CD4-positive, alpha-beta T cell treated with Interleukin-17A for 4 hours (primary cell): ENCODE measurements at places on chromosomes 5 and 9.

DNA sequence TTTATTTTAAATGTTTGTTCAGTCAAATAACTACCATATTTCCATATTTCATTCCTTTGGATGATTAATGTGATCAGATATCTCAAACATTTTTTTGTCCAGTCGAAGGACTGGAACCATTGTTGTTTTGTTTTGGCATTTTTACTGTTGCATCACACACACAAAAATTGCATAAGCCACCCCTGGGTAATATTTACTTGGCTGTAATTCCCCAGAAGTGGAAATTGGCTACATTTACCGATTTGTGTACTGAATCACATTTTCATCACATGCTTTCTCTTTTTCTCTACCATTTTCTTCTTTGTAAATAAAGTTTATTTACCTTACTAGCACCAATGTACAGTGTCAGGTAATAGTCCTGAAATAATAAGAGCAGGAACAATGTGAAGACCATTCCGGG lies 1729.7 kb upstream of the WWC1 start:
- DNase-seq: no peak

DNA sequence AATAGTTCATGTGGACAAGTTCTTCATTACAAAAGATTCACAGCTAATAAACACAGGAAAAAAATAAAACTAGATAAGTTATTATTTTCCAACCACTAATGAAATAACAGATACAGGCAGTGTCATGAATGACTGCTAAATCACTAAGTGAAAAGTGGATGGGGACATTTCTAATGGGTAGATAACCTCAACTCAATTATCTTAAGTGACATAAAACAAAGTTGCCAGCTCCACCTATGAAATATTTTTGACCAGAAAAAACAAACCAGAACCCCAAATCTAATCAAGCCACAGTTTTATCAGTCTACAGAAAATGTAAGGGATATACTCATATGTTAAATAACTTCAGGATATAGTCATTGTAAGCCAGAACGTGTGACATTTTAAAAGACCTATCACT lies 74.4 kb downstream of the AGTPBP1 start:
- no peak for DNase-seq

DNA sequence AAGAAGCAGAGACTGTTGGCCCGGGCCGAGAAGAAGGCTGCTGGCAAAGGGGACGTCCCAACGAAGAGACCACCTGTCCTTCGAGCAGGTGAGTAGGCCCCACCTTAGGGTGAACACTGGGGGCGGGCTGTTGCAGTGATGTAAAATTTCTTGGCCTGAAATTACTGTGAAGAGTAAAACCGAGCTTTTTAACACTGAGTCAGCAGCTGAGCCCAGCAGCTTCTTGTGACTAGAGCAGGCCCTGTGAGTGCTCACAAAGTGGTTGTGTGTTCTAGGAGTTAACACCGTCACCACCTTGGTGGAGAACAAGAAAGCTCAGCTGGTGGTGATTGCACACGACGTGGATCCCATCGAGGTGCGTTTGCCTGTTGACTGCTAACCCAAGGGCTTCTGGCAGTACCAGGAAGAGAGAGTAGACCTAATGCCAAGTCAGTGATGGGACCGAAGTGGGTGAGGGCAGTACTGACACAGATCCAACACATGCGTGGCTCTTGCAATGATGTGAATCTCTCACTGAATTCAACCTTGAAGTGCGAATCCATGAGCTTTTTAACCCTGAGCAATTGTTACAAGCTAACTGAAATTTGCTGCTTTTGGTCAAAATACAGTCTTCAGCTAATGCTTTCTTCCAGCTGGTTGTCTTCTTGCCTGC lies 2.1 kb downstream of the RPL7A start:
- no peak for DNase-seq

DNA sequence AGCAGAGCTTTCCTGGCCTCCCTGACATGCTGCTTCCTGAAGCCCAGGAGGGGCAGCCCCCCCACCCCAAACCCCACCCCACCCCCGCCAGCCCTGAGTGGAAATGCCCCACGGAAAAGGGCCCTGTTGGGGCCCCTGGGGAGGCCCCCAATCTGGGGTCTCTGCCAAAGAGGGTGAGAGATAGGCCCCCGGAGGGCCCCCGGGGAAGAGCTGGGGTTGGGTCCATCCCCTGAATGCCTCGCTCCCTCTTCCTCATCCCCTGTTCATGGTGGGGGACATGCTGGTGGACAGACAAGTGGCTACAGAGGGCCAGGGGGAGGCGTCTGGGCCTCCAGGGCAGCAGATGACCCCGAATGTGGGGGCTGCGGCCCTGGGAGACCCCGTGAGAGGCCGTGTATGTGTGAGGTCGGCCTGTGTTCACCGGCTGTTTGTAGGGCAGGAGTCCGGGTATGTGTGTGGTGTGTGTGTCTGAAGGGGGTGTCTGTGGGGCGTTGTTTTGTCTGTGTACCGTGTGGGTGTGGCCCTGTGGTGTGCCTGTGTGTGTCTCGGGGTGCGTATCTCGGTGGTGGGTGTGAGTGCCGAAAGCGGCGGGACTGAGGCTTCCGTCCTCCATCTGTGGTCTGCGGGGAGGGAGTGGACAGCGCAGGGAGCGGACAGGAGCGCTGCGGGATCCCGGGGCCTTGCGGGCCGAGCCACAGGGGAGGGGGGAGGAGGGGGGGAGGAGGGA lies 11.3 kb downstream of the C9orf50 start:
- DNase-seq: peak; percentile 87

DNA sequence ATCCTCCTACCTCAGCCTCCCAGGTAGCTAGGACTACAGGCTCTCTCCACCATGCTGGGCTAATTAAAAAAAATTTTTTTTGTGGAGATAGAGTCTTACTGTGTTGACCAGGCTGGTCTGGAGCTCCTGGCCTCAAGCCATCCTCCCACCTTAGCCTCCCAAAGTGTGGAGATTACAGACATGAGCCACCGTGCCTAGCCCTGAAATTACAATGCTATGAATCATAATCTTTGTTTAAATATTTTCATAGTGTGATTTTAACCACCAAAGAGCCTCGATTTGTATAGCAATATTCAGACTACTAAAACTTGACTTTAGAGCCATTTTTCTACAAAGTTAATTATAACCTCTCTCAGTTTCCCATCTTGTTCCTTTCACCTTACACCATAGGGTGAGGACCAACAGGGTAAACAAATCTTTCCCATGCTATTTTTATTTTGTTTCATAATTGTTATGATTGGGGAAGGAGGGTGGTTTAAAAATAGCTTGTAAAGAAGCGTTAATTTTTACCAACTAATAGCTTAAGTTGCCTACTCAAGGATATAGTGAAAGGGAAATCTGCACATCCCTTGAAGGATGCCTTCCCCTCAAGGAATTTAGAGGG lies 32.7 kb downstream of the UBE2D2 start:
- no peak for DNase-seq

DNA sequence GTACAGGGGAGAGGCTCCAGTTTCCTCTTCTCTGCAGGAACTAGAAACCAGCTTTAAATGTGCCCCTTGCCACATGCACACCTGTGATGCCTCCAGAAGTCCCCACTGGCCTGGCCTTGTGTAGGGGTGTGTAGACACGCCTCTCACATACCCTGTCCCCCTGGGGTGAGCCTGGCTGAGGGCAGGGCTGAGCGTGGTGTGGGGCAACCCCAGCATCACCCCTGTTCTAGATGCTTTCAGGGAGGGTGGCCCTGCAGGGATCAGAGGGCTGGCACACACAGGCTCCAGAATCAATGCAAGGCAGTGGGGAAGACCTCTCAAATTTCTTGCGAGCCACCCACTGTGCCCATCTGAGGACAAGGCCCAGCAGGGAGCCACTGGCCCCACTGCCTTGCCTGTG lies 54.7 kb downstream of the NXNL2 start:
- DNase-seq: no peak

- peak; percentile 20 for DNase-seq
Measured at GRCh38 chr5:132012371-132013005, 1.0 kb upstream of the ACSL6 start.

- DNase-seq: no peak
Measured at GRCh38 chr9:89386797-89387196, 68.5 kb downstream of the SECISBP2 start.

DNA sequence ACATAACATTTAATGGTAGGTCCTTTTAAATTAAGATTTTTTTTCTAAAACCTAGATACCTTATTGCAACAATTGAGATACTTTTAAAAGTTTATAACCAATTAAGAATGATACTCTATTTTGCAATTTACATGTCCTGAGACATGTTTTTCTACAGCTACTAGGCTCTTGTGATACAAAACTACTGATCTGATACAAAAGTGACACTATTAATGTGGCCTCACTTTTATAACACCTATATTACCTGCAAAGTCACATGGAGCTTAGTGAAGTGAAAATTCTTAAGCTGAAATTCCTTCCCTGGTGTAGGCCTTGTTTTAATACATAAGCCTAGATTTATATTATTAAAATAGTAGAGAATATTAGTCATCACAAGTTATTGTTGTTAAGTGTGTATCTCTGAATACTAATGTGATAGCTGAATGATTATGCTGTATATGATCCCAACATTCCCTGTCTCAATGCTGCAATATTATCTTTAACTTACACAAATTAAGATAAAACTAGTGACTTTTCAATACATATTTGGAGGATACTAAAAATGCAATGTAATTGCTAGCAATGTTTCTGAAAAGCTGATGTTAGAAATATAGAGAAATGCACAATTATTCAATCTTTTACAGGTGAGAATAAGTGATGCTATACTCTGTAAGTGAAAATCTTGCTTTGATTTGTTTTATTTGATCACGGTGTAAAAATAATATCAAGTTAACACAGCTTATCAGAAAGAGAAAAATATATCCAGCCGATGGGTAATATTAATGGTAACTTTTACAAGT lies 2.6 kb downstream of the NFIB start:
- DNase-seq: no peak

DNA sequence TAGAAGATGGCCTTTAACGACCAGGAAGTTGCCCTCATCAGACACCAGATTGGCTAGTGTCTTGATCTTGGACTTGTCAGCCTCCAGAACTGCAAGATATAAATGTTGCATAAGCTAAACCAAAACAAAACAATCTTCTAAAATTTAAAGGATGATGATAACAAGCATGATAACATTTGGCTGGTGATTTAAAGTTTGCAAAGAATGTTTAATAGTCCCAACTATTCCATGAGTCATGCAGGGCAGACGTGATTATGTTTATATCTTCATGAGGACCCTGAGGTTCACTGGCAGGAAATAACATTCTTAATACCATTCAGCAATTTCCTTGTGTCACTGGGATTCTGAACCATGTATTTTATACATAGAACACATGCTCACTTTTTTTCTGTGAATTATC lies 319.8 kb downstream of the HCN1 start:
- DNase-seq: no peak

DNA sequence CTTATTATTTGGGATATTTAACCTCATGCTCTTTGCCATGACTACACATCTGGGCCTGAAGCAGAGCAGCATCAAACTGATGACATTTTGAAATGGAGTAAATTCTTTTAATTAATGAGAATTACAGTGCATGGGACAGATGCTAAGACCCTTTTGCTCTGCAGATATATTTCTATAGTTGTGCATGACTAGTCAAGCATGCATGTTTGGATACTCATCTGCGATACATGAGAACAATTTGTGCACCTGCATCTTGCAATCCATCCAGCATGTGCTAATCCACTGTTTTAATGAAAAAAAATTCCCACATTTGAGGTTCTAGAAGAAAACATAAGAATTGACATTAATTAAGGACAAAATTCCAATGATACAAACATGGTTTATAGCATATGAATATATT lies 1047.6 kb upstream of the ACO1 start:
- no peak for DNase-seq

DNA sequence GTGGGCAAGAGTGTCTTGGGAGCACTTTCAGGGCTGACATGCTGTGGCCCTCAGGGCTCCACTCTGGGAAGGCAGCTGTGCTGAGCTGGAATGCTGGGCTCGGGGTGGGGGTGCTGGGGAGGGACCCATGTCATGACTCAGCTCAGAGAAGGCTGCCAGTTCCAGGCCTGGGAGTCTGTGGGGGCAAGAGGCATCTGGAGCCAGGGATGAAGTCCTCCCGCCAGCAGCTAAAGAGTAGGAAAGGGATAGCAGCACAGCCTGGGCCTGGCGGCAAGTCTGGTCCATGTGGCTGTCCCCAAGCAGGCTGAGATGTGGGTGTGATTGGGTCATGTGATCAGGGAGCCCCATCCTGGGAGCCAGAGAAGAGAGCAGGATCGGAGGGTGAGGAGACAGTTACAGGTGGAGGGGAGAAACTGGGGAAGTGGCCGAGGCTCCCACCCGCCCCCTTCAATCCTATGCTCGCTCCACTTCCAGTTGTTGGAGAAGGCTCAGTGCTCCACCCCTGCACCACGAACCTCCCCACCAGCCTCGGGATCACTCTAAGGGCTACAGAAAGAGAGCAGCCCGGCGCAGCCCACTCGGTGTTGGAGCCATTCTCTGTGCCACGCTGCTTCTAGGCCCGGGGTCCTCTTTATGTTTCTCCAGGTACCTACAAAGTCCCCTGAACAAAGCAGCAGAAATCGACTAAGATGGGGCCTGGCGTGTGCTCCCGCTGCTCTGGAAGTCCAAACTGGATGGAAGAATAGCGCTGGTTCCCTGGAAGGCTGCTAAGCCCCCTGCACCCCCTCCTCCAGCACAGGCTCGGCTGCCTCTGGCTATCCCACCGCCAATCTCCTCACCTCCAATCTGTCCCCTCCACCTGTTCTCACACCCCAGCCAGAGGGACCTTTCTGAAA lies 12.0 kb downstream of the PDGFRB start:
- no peak for DNase-seq

- no peak for DNase-seq
Measured at GRCh38 chr9:87543251-87543650, 45.6 kb downstream of the DAPK1 start.

GRCh38 chr5:19886123-19886917 lies 101.7 kb downstream of the CDH18 start:
- DNase-seq: no peak

DNA sequence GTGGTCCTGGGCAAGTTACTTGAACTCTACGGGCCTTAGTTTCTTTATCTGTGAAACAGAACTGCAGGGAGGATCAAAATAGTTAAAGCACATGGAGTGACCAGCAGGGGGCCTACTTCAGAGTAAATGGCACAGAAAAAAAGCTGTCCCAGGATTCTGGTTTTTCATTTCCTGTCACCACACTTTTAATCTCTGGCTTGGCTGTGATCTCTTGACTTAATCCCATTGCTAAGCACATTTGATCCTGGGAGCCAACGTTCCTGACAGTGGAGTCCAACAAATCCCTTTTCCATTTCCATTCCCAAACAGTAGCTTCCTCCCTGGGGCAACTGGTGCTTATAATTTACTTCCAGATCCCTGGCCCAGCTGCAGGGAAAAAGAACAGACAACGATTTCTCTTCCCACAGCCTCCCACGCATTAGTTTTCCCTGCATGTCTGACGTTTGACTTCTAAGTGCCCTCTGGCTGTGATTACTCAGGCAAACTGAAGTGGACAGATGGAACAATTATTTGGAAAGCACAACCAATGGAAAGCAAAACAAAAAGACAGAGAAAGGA lies 136.5 kb upstream of the STK32A start:
- DNase-seq: no peak
